RCC 7860 (cell line): ENCODE measurements at places on chromosomes 16 and 17.

DNA sequence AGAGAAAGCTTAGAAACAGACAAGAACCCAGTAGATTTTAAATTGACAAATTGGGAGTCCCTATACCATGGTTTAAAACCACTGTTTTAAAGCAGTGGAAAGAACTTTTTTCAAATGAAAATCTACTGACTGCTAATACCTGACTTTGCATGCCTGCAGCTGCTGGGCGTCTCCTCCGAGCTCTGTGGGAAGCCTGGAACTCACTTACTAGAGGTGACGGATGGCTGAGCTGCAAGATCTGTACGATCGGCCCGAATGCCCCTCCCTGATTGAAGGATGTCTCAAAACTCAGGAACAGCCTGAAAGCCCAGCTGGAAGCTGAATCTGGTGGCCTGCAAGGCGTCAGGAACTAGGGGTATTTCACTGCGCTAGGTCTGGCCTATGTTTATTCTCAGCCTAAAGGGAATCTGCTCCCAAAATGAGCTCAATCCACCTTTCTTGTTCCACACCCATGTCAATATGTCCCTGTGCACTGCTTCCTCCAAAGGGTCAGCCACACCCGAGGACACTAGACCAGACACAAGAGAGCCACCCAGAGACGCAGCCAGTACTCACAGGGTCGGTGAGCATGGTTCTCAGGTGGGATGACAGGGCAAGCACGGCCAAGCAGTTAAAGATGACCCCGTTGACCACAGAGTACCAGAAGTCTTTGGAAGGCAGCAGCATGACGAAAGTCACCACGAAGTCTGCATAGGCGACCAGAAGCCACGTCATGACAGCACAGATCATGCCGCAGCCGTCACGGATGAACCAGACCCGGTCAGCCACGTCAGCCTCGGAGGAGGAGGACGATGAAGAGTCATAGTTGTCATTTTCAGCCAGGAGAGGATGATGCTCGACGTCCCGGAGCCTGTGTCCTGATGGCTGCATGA lies 21.4 kb downstream of the ZDHHC7 start:
- DNase-seq: peak; percentile 53

- no peak for DNase-seq
These were observed 2.4 kb downstream of the SPN start for GRCh38 chr16:29665294-29666077.

- DNase-seq: peak; percentile 100
These were observed 25.6 kb downstream of the ITGB3 start for GRCh38 chr17:47279062-47279801.

DNA sequence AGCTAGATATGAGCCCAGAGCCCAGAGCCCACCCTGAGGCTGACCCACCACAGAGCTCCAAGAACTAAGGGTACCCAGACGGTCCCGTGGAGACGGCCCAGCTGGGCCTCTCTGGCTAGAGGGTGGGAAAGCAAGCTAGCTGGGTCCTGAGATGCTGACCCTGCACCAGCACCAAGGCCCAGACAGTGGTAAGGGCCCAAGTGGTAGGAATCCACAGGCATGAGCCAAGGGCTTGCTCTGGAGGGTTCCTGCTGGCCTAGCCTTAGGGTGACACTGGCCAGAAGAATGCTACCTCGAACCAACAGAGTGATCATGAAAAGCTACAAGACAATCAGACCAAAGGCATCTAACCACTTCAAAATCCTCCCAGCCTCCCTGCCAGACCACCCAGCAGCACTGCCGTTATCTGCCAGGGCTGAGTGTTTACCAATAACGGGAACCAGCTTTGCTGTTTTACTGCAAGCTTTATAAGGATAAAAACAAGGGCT lies 13.2 kb downstream of the HIC1 start:
- DNase-seq: no peak

GRCh38 chr16:66746682-66747081 lies 4.7 kb downstream of the DYNC1LI2 start:
- DNase-seq: no peak

GRCh38 chr16:75922250-75922649 lies 196.0 kb upstream of the CPHXL start:
- no peak for DNase-seq

DNA sequence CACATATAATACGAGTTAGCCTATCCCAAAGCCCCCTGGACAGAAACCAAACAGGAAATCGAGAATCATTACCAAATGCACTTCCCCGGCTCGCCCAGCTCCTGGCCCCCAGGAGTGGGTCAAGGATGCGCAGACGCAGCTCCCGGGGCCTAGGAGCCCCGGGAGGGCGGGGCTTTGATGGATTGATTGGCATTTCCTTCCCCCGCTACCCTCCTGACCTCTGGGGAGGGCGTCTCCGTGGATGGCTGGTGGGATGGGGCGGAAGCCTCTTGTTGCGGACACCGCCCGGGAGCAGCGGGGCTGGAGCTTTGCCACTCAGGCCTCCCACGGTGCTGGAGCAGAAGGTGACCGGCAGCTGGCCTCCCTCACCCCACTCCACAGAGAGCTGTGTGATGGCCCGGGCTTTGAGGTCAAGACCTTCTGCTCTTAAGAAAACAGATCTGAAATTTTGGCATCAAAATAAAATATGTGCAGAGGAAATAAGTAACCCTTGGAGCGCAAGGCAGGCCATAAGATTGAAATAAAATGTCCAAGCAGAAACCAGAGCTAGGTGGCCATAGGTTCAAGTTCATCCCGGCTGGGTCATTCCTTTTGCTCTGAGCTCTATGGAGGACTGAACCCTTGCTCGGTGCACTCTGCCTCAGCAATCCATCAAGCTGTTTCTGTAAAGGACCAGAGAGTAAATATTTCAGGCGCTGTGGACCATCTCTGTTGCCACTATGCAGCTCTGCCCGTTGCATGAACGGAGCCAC lies 262.3 kb downstream of the SOX9 start:
- DNase-seq: no peak

GRCh38 chr16:84918006-84918909 lies 93.1 kb downstream of the ZDHHC7 start:
- DNase-seq: no peak

DNA sequence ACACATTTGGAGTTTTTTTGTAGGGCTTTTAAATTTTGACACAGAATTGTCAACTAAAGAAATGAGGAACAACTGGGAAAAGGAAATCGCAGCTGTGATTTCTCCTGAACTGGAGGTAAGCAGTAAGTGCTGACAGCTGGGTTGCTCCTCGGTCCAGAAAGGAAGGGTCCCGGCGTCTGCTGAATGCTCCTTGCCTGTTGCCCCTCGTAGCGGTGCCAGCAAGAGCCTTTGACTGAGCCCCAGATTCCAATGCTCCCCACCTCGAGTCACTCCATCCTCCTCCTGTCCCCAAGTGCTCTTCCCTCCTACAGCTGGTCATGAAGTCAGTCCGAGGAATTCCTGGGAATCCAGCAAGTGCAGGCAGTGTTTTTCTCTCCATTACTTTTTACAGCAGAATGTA lies 32.0 kb upstream of the ENDOV start:
- no peak for DNase-seq

DNA sequence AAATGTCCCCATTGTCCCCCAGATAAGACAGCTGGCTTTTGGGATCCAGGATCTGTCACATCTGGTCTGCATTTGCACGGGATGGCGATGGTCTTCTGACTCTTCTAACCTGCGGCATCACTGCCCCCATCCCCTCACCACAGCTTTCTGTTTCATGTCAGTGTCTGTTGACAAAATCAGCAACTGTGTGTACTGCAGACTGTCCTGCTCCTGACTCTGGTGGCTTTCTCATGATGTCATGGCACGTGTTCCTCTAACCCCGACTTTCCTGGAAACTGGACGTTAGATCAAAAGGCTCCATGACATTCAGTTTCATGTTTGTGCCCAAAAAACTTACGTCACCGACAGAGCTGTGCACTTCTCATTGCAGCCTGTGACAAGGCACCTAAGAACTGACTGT lies 30.1 kb upstream of the CPNE2 start:
- no peak for DNase-seq

- no peak for DNase-seq
These were observed 115.3 kb downstream of the OR1D5 start for GRCh38 chr17:2947996-2948550.

DNA sequence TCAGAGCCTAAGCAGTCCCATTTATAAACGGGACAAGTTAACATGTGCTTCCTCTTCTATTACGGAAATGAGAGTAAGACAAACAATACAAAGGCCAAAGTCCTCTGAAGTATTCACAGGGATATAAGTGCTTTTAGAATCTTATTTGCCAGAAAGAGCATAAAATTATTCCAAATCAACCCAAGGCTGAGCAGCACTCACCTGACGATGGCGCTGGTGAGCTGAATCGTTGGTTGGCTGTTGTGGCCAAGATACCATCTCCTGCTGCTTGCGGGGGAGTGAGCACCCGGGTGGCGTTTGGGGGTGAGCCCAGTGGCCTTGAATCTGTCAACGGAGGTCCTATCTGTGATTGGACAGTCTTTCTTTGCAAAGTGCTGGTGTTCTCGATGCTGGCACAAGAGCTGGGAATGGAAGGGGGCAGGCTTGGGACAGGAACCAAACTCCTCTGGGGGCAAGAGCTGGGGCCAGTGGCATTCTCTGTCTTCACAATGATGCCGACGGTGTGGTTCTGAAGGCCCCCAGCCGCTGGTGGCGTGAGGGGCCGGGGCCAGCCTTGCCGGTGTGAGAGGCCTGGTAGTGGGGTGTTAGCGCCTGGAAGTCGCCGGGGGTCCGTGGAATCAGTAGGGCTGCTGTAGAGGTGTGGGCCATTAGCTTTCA lies 9.5 kb upstream of the DHRS13 start:
- no peak for DNase-seq

DNA sequence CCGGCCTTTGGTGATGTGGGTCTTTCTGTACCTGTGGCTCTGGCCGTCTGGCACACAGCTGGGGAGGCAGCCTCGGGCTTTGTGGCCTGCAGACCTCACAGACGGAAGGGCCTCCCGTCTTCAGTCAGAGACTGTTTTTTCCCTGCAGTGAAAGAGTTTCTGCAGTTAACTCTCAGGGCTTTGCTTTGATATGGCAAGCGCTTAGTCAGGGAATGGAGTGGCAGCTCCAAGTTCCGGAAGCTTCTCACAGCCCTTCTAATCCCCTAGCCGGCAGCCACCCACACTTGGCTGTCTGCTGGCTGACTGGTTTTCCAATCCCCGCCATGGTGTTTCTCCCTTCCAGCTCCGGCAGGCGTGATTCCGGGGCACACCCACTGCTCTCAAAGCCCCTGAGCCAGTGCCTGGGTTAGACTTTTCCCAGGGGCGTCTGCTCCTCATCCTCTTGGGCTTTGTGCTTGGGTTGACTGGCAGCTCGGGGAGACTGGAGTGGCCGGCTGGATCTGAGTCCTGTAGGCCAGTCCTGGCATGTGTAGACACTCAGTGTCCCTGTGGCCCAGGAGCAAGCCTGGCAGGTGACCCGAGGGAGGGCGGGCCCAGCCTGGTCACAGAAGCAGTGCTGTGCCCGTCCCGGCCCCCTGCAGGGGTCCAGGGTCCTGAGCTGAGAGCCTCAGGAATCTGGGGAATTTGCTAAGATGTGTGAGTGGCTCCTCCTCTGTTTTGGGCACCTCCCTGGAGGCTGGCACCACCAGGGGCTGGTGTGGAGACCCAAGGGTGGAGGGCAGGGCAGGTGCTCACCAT lies 29.9 kb downstream of the BAIAP2 start:
- no peak for DNase-seq

DNA sequence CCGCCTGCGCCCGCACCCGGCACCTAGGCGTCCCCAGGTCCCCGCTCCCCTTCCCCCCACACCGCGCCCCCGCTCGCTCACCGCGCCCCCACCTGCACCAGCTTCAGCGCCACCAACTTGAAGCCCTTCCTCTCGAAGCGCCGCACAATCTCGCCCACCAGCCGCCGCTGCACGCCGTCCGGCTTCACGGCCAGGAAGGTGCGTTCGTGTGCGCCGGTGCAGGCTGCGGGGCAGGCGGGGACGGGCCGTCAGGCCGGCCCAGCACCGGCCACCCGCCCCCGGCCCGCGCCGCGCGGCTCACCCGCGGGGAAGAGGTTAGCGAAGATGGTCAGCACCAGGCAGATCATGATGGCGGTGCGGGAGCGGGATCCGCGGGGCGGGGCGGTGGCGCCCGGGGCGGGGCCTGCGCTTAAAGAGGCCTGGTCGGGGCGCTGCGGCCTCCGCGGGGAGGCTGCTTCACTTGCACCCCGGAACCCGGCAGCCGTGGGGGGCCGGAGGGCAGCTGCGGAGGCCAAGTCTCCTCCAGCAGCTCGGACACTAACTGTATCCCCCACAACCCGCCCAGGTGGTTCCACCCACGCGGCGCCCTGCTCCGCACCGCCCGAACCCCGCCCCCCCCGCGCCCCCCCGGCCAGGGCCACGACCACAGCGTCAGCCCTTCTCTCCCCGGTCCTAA lies at the start of gene NME3:
Gene NME3, minus strand, starts transcription at position 356 of the 676 bp plus-strand sequence. Its CDS starts 9 bp downstream, at position 347.
- no peak for DNase-seq

GRCh38 chr17:36944553-36944952 lies 4.2 kb upstream of the AATF start:
- DNase-seq: no peak

DNA sequence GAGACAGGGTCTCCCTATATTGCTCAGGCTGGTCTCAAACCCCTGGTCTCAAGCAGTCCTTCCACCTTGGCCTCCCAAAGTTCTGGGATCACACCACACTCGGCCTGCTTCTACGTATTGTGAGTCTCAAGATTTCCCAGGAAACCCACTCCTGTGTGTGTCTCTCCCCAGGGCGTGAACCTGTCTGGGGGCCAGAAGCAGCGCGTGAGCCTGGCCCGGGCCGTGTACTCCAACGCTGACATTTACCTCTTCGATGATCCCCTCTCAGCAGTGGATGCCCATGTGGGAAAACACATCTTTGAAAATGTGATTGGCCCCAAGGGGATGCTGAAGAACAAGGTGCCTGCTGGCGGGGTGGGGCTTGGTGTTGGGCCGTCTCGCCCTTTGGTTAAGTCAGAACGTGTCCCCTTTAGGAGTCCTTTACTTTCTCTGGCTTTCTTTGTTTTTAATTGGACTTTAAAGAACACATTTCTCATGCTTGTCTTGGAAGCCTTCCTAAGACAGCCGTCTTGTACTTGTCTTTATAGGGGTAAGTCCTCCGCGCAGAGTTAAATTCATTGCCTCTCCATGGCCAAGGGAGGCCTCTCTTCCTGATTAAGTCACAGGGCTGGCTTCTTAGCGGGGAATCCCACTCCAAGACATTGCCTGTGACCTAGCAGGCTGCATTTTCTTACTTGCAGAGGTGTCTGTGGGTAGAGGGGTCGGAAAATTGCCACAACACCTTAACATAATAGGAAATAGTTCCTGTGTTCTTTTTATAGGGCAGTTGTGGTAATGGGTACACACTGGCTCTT lies 136.4 kb downstream of the ABCC6 start:
- DNase-seq: no peak

DNA sequence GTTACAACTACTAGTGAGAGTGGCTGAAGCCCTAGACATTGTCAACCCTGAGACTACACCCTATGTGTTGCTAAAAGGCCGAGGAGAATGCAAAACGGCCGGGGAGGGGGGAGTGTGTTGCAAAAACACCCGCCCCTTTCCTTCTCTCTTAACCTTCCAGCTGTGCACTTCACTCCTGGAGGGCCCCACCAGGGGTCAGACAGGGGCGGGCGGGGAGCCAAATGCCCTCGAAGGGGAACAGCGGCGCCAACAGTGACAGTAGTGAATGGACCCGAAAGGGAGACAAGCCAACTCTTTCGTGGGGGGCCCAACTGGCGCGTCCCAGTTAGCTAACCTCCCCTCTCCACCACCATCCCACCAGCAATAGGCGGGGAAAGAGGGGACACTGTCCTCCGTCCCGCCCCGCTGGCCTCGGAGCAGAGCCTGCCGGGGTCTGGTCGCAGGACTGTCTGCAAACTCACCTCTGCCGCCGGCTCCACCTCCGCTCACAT lies 352 bp downstream of the MARF1 start:
- no peak for DNase-seq
